IMR-90 (cell line): ENCODE measurements at places on chromosomes 4 and X. TPM values are rescaled to one million over a fixed set of nuclear protein-coding genes. Genes with fewer than 3 reads are reported as not detected.

- peak; percentile 84 for DNase-seq
Measured at GRCh38 chrX:119669424-119670037, 23.4 kb downstream of the SEPTIN6 start.

The NRK gene
- polyA plus RNA-seq: 0.87 and 0.92 TPM in 2 replicates

DNA sequence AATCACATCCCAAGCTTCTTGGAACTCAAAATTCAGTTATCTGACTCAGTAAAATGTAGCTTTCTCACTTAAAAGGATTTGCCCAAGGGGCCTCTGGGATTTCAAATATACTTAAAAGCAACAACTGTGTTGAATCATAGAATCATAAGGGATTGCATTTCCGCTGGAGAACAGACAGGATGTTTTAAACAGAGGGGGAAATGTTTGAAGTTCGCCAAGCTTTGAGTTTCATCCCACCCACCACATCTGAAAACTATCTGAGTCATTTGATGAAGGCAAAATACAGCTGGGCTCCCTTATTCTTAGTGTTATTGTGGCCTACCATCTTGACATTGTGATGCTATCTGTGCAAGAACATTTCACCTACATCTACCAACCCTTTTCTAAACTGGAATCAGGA is 73.5 kb downstream of the PPP1R2C start:
- peak; percentile 22 for DNase-seq

- no peak for DNase-seq
Measured at GRCh38 chrX:13364230-13364857, 44.5 kb upstream of the ATXN3L start.

The RNF128 gene
- 2.8 and 3.0 TPM in 2 replicates for polyA plus RNA-seq

- no peak for DNase-seq
Measured at GRCh38 chr4:46506876-46507275, 116.9 kb upstream of the GABRA2 start.

GRCh38 chr4:5814421-5814820 is 78.5 kb downstream of the CRMP1 start:
- DNase-seq: no peak

- DNase-seq: no peak
Measured at GRCh38 chrX:17030580-17031270, 84.3 kb downstream of the REPS2 start.

DNA sequence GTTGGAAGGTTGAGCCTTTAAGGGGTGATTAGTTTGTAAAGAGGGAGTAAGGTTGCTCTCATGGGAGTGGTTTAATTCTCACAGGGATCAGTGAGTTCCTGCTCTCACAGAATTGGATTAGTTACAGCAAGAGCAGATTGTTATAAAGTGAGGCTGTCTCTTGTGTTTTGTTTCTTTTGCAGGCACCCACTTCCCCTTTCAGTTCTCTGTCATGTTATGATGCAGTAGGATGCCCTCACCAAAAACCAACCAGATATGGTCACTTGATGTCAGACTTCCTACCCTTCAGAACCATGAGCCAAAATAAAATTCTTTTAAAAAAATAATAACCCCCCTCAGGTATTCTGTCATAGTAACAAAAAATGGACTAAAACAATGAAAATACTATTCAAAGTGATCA is 19.9 kb upstream of the IGSF1 start:
- no peak for DNase-seq

- no peak for DNase-seq
Measured at GRCh38 chrX:54074826-54075225, 30.6 kb upstream of the PHF8 start.

The TDO2 gene
- polyA plus RNA-seq: 0.09 and 0.19 TPM in 2 replicates

GRCh38 chrX:55041514-55041913 is 10.7 kb upstream of the ALAS2 start:
- DNase-seq: no peak

DNA sequence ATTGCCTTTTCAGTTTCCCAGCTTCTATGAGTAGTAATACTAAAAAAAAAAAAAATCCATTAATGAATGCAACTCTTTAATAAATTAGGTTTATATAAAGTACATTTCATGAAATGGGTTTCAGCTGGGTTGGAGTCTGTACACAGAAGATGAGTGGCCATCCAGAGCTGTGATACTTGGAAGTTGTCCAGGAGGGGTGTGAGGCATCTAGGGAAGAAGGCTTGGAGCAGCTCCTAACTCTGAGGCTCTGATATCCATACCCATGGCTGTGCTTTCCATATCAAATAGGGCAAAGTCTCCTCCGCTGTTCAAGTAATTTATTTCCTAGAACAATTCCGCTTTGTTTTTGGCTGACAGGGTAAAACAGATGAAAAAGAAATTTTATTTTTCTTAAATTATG is 423.3 kb upstream of the TENM3 start:
- DNase-seq: peak; percentile 49

The RHOXF2 gene
- polyA plus RNA-seq: not detected in 2 replicates

DNA sequence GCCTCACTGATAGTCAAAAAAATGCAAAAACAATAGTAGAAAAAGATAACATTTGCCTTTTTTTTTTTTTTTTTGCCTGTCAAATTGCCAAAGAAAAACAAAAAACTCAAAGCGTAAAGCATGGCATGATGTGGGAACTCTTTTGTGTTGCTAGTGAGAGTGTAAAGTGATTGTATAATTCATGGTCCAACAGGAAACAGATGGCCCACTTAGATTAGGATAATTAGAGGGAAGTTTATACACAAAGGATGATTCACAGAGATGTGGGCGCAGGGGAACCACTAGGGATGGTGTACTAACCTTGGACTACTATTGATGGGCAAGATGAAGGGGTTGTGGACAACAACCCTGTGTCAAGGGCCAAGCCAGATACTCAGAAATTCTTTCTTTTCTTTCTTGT is 16.4 kb downstream of the MCUB start:
- peak; percentile 47 for DNase-seq

The NDUFB11 gene
- 58.3 and 67.7 TPM in 2 replicates for polyA plus RNA-seq

DNA sequence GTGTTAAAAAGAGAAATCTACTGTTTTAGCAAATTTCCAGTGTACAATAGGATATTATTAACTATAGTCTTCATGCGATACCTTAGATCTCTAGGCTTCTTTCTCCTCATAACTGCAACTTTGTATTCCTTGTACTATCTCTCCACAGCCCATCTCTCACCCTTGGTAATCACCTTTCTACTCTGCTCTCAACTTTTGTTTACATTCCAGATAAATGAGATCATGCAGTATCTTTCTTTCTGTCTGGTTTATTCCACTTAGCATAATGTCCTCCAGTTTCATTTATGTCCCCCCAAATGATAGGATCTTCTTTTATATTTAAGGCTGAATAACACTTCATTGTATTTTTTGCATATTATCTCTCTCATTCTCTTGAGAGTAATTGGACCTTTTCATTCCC is 165.5 kb downstream of the HS3ST1 start:
- DNase-seq: no peak

GRCh38 chrX:71870208-71871098 is 40.2 kb upstream of the NHSL2 start:
- DNase-seq: no peak

The CT55 gene
- polyA plus RNA-seq: not detected in 2 replicates

GRCh38 chr4:112185740-112186670 is 40.8 kb downstream of the FAM241A start:
- no peak for DNase-seq

The SLITRK4 gene
- not detected in 2 replicates for polyA plus RNA-seq

- DNase-seq: no peak
Measured at GRCh38 chr4:143351774-143352451, 15.2 kb downstream of the GAB1 start.

The UGT2B11 gene
- polyA plus RNA-seq: not detected in 2 replicates

DNA sequence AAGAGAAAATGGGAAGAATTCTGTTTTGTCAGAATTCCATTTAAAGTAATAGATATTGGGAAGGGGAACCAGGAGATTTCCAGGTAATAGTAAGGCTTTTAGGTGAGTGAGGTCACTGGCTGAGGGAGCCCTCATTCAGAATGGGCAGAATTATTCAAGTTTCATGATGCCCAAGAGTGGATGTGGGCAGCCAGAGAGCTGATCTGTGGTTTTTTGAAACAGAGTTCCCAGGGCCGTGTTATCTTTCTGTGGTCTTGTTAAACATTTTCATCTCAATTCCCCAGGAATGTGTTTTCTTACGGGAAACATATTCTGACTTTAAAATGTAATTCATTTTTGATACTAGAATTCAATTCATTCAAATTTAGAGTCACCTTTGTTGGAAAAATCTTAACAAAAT is 182.0 kb upstream of the AADAT start:
- no peak for DNase-seq

DNA sequence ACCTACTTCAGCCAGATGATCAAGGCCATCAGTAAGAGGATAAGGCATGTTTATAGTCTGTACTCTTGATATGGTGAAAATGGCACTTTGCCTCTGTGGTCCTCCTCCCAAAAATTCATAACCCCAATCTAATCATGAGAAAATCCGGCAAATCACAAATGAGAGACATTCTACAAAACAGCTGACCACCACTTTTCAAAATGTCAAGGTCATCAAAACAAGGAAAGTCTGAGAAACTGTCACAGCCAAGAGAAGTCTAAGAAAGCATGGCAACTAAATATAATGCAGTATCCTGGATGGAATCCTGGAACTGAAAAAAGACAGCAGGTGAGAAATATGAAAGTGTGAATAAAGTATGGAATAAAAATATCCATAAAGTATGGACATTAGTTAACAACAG is 226.6 kb upstream of the INTU start:
- no peak for DNase-seq

DNA sequence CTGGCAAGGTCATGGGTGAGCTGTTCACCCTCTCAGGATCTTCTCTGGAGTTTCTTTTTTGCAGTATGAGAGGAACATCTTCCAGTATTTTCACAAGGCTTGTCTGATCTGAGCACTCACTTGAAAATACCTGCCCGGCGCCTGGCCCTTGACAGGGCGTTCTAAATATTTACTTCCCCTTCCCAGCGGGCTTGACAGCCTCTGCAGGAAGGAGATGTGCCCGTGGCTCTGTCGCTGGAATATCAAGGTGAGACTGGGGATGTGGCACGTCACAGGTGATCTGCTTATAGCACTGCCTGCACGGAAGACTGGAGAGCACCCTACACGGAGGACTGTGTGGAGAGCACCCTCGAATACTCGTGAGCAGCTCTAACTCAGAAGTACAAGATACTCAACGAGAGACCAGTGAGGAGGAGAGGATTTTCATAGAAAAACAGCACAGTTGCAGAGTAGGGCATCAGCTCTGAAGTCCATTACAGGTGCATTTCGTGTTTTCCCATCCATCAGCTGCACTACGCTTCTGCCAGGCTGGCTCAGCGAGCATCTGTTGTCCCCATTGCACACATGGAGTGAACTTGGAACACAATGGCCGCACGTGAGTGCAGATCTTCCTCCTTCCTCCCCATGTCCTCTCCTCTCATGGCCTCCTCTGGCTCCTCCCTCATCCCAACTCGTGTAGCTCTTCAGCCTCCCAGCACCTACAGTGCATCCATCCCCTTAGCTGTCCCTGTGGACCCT is 32.1 kb downstream of the ZBTB49 start:
- DNase-seq: no peak
